ENCODE measurements at places on chromosomes 4 and X. TPM values are rescaled to one million over a fixed set of nuclear protein-coding genes. Genes with fewer than 3 reads are reported as not detected.
A peak's percentile ranks its signal among the peaks of the same experiment; 100 is the strongest.

DNA sequence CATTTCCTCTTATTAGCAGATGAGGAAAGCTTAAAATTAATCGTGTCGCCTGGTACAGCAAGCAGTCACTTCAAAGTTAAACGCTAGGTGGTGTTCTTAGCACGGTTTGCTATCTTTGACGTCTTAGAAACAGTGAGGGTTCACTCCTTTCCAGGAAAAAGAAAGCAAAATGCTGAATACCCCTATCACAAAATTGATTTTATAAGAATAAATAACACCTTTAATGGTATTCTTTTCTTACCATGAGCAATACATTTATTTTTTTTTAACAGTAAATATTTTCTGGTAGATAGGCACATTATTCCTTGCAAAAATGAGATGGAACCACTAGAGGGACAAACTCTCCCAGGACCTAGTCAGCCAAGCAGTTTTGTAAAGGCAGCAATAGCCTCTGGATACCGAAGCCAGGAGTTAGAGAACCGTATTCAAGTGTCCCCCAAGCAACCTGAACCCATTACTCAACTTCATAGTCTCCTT is 153.9 kb downstream of the KDR start:
- peak; percentile 20 for DNase-seq
- H3K27ac ChIP-seq = no peak overlapping the region
- H3K27me3 ChIP-seq = no peaks in the 10 kb centered on the region
- no peak overlapping the region for H3K4me3 ChIP-seq
- H3K36me3 ChIP-seq = no peaks in the 10 kb centered on the region
- H3K4me1 ChIP-seq = no peaks in the 10 kb centered on the region

DNA sequence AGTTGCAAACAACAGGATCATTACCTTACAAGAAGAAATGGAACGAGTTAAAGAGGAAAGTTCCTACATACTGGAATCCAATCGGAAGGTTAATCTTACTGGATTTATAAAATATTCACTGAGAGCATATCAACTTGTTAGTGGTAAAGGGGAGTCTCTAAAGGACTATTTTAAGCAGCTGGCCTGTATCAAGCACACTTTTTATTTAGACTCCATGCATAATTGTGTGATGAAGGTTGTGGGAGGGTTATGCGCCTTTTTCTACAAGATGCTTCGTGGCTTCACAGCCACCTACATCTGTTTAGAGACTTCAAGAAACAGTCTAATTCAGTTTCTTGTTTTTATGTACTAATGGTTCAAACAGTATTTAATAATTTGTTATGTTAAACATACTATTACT is 56.6 kb downstream of the GRSF1 start:
- H3K27ac ChIP-seq = no peak overlapping the region
- H3K4me3 ChIP-seq = no peak overlapping the region
- no peak for DNase-seq
- no peaks in the 10 kb centered on the region for H3K27me3 ChIP-seq
- peaks cover 4% of the 10 kb centered on the region for H3K4me1 ChIP-seq

DNA sequence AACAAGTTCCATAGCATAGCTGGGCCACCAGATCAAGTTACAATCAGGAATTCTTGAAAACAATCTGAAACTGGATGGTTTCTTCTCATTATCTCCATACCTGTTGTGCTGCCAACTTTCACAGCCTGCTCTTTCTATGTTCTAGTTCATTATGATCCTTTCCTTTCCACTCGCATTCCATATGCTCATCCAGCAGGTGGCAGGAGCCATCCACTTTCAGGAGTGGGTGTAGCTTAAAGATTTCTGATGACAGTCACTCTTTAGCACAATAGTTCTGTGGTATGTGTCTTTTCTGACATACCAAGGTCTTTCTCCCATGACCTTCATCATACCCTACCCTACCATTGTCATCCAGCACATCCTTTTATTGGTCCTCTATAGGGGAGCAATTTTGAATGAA is 46.4 kb downstream of the PAGE2 start:
- peak; percentile 50 for DNase-seq
- no peak overlapping the region for H3K27ac ChIP-seq
- no peaks in the 10 kb centered on the region for H3K27me3 ChIP-seq
- no peaks in the 10 kb centered on the region for H3K4me1 ChIP-seq
- no peak overlapping the region for H3K4me3 ChIP-seq
- H3K36me3 ChIP-seq = no peaks in the 10 kb centered on the region

DNA sequence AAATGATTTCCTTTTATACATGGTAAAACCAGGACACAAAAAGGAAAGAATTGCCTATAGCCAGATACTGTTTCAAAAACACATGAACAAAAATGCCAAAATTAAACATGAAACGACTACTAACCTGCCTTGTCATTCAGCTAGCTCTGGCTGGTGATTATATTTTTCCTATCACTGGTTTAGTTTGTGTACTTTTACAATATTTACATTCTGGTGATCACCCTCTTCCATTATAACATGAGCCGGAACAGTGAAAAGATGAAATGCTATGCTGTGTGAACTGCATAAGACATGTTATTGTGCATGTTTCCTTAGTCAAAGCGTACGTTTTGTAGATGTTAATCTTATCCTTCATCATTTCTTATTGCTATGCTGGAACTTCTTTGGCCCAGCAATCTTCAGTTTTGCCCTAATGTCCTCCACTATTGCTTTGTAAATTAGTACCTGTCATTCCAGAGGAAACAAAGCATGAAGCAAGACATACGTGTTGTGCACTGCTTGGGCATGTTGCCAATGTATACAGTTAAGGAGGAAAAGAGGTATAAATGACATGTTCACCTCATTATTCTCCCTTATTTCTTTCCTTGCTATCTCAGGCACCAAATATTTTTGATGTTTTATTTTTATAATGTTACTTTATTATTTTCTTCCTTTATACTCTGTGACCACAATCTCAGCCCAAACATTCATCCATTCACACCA is 386.3 kb downstream of the ARHGAP24 start:
- H3K27ac ChIP-seq = no peak overlapping the region
- H3K36me3 ChIP-seq = no peaks in the 10 kb centered on the region
- DNase-seq = no peak
- H3K27me3 ChIP-seq = no peaks in the 10 kb centered on the region
- no peak overlapping the region for H3K4me3 ChIP-seq

- DNase-seq = peak; percentile 28
- no peaks in the 10 kb centered on the region for H3K4me1 ChIP-seq
- H3K4me3 ChIP-seq = peak overlapping the region; percentile 20
- H3K27me3 ChIP-seq = no peaks in the 10 kb centered on the region
Observed at GRCh38 chrX:129932821-129933321, 26.9 kb downstream of the UTP14A start.

GRCh38 chr4:160580581-160580980 is 1477.7 kb downstream of the RAPGEF2 start:
- H3K27me3 ChIP-seq = no peaks in the 10 kb centered on the region
- H3K36me3 ChIP-seq = no peaks in the 10 kb centered on the region
- H3K27ac ChIP-seq = no peak overlapping the region
- no peak for DNase-seq
- H3K4me1 ChIP-seq = no peaks in the 10 kb centered on the region

DNA sequence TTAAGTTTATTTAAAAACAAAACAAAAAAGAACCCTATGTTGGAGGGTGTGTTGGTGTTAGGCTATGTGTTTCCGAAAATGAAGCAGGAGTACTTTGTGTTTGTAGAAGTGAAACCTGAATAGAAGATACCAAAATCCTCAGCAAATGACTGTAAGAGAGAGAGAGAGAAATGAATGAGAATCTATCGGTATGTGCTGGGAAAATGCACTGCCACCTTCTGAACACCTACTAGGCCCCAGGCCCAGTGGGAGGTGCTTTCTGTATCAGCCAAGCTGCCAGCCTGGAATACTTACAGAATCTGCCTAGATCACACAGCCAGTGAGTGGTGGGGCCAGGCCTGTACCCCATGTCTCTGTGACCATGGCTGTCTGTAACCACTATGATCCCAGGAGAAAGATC is 14.9 kb upstream of the PIM2 start:
- DNase-seq = no peak
- H3K4me1 ChIP-seq = no peaks in the 10 kb centered on the region
- no peaks in the 10 kb centered on the region for H3K27me3 ChIP-seq

DNA sequence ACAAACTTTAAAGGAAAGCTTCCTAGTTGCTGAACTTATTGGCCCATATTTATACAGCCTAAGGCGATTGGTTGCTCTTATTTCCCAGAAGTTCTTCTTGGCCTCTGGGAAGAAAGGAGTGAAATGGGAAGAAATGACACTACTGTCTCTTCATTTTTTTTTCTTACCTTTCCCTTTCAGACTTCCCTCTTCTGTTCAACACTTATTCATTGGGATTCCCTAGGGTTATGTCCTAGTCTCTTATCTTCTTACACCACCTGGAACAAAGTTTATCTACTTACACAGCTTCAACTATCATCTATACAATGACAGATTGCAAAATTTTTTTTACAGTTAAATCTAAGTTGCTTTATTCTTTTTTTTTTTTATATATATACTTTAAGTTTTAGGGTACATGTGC is 68.0 kb downstream of the SNX12 start:
- H3K4me1 ChIP-seq = no peaks in the 10 kb centered on the region
- no peaks in the 10 kb centered on the region for H3K27me3 ChIP-seq
- H3K4me3 ChIP-seq = no peak overlapping the region

- H3K4me3 ChIP-seq = no peak overlapping the region
- no peaks in the 10 kb centered on the region for H3K27me3 ChIP-seq
- no peak overlapping the region for H3K27ac ChIP-seq
- no peak for DNase-seq
- H3K36me3 ChIP-seq = no peaks in the 10 kb centered on the region
- H3K4me1 ChIP-seq = peaks cover 3% of the 10 kb centered on the region
Observed at GRCh38 chrX:41337140-41337539, 3.2 kb downstream of the DDX3X start.

- no peaks in the 10 kb centered on the region for H3K36me3 ChIP-seq
- no peak overlapping the region for H3K4me3 ChIP-seq
- H3K27me3 ChIP-seq = no peaks in the 10 kb centered on the region
- no peaks in the 10 kb centered on the region for H3K4me1 ChIP-seq
- no peak overlapping the region for H3K27ac ChIP-seq
- no peak for DNase-seq
Observed at GRCh38 chr4:183364025-183364424, 41.8 kb upstream of the CLDN24 start.

RNF128 gene
- 1.5 TPM for total RNA-seq

ADAM29 gene
- total RNA-seq = 19.9 TPM

ADAMTS3 gene
- total RNA-seq = 6.8 TPM

HELT gene
- total RNA-seq = not detected
